DND-41 (cell line): ENCODE measurements at places on chromosomes 12 and 14.
A peak's percentile ranks its signal among the peaks of the same experiment; 100 is the strongest.

- no peak for DNase-seq
- no peak overlapping the region for H3K27ac ChIP-seq
- no peaks in the 10 kb centered on the region for H3K36me3 ChIP-seq
- no peaks in the 10 kb centered on the region for H3K27me3 ChIP-seq
These were observed 52.9 kb upstream of the DIO3 start for GRCh38 chr14:101508196-101508947.

DNA sequence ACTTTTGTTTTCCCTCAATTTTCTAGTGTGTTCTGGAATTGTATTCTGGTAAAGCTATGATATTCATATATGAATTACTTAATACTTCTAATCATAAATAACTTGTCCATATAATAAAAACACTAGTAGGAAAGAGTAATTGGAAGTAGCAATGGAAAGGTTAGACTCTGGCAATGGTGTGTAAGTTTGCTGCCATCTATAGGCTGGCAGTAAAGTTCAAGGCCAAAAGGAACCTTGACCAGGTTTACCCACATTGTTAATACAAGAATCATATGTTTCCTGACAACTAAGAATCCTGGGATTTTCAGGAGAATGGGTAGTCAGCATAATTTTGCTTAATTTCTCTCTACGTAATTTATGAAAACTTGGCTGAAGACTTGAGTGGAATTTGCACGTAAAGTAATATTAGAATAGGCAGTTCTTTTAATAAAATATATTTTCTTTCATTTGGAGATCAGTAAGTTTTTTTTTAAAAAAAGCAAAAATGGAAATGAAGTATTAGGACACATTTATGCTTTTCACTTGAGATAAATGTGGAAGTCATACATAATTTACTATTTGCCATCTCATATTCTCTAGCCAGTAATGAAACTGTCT, 926.7 kb downstream of the GALC start:
- no peak overlapping the region for H3K27ac ChIP-seq
- no peak overlapping the region for H3K4me3 ChIP-seq
- no peaks in the 10 kb centered on the region for H3K27me3 ChIP-seq

GRCh38 chr14:54564868-54565784, 1.8 kb upstream of the SAMD4A start:
- H3K27me3 ChIP-seq, result peaks cover 63% of the 10 kb centered on the region
- H3K4me1 ChIP-seq, result peaks cover 34% of the 10 kb centered on the region
- peak overlapping the region; percentile 81; the same call in 1 of the 2 replicates for H3K4me3 ChIP-seq
- no peak overlapping the region for H3K27ac ChIP-seq

DNA sequence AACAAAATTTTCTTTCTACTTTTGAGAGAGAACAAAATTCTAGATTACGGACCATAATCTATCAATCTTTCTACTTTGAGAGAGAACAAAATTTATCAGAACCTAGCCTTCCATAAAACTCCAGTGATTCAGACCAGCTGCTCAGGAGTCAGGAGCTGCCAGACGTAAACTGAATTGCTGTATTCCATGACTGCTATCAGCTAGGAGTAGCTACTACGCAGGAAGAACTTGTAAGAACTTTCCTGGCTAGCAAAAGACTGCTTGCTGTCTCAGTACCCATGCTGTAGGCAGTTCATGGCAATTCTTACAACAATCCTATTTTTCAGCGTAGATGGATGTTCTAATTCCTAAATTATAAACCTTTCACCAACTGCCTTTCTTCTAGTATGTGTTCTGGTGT, 73.3 kb downstream of the MED13L start:
- H3K36me3 ChIP-seq, result peaks cover 8% of the 10 kb centered on the region; the same call in 1 of the 2 replicates
- no peaks in the 10 kb centered on the region for H3K4me1 ChIP-seq
- H3K4me3 ChIP-seq, result no peak overlapping the region
- DNase-seq, result no peak

- H3K4me3 ChIP-seq, result peak overlapping the region; percentile 81
- H3K27me3 ChIP-seq, result no peaks in the 10 kb centered on the region
- DNase-seq, result peak; percentile 62
- H3K36me3 ChIP-seq, result peaks cover 66% of the 10 kb centered on the region
These were observed 462 bp downstream of the KNTC1 start for GRCh38 chr12:122527478-122527944.

DNA sequence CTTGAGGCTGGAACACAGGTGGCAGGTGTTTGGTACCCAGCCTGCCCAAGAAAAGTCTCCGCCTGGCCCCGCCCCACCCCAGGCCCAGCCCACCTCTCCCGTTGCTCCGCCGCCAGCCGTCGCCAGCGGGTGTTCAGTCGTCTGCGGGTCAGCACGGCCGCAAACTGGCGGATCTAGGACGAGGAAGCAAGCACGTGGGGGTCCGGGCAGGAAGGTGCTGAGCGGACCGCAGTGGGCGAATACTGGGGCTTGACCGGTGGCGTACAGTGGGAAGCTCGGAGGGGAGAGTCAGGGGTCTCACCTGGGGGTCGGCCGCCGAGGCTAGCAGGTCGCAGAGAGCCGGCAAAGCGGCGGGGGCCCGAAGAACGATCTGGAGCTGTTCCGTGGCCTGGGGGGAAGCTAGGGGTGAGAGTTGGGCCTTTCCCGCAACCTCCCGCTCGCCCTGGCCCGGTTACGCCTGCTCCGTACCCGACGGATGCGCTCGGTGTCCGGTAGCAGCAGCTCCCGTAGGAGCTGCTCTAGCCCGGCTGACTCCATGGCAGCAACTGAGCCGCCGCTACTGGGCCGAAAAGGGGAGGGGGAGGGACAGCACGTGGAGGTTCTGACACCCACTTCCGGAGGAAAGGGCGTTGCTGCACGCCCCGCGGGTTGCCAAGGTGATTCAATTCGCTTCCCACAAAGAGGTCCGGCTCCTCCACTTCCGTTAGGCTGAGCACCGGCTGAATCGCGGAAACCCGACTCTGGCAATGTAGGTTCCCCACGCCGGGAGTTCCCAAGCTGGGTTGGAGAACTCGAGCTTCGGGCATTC, at the start of gene IPO4:
IPO4 (minus strand) TSS at position 566 of the 808 bp plus-strand sequence; CDS start at position 537, 29 bp downstream.
- H3K27me3 ChIP-seq, result no peaks in the 10 kb centered on the region
- H3K4me1 ChIP-seq, result peaks cover 51% of the 10 kb centered on the region
- H3K27ac ChIP-seq, result peak within 1 kb of the TSS; percentile 72
- peak; percentile 97 for DNase-seq
- H3K36me3 ChIP-seq, result peaks cover 60% of the 10 kb centered on the region
- H3K4me3 ChIP-seq, result peak within 1 kb of the TSS; percentile 61; the same call in 1 of the 2 replicates

DNA sequence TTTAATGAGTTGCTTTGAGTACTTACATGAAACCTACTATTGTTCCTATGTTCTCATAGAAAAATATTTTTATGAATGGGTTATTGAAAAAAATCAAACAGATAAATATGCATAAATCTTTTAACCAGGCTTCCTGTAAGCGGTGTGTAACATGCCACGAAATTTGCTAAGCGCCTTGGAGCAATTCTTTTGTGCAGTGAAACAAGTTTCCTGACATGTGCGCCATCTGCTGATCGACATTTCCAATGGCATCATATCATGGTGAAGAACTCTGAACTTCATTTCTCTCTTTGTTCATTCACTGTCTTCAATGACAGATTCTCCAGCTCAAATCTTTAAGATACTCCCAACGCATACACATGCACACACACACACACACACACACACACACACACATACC, 145.6 kb upstream of the NAV3 start:
- DNase-seq, result peak; percentile 27
- no peaks in the 10 kb centered on the region for H3K27me3 ChIP-seq
- no peak overlapping the region for H3K27ac ChIP-seq
- H3K36me3 ChIP-seq, result no peaks in the 10 kb centered on the region
- no peaks in the 10 kb centered on the region for H3K4me1 ChIP-seq

GRCh38 chr12:108373111-108373510, 34.0 kb upstream of the CMKLR1 start:
- no peak for DNase-seq
- H3K27ac ChIP-seq, result no peak overlapping the region
- H3K4me3 ChIP-seq, result no peak overlapping the region
- no peaks in the 10 kb centered on the region for H3K4me1 ChIP-seq
- H3K27me3 ChIP-seq, result no peaks in the 10 kb centered on the region

GRCh38 chr12:32302218-32303173, 96.9 kb upstream of the FGD4 start:
- peaks cover 27% of the 10 kb centered on the region for H3K36me3 ChIP-seq
- H3K27ac ChIP-seq, result no peak overlapping the region
- no peaks in the 10 kb centered on the region for H3K27me3 ChIP-seq
- H3K4me3 ChIP-seq, result no peak overlapping the region
- H3K4me1 ChIP-seq, result no peaks in the 10 kb centered on the region

DNA sequence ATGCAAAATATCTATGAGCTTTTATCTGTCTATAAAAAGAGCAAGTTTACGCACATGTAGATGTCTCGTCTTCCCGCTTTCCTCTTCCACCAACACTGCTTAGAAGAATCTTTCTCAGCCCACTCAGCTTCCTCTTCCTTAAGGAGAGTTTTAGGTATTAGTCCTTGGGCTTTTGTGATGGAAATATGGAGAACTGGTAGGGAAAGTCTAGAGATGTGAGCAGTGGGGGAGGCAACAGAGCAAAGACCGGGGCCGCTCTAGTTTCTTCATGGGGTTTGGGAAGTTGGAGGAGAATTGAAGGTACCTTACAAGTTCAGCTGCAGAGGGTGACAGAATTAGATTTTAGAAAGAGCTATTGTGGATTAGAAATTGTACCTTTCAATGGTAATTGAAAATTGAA, 56.3 kb upstream of the CPNE8 start:
- H3K4me3 ChIP-seq, result no peak overlapping the region
- no peaks in the 10 kb centered on the region for H3K36me3 ChIP-seq
- no peaks in the 10 kb centered on the region for H3K4me1 ChIP-seq

DNA sequence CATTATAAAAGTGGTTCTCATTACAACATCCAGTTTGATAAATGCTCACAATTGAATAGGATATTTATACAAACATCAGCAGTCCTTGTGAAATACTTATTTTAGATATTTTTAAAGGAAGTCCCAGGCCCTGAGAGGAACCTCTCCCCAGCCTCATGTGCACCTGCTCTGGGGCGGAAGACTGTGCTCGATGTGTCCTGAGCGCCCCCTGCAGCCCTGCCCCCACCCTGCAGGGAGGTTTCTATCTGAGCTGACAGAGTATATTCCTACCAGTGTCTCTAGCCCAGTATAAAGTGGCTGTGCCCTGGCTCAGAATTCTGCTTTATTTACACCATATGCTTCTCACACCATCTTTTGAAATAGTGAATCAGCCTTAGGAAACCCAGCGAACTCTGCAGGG, 1349.1 kb downstream of the TMEM121 start:
- peak overlapping the region; percentile 93 for H3K27ac ChIP-seq
- H3K4me1 ChIP-seq, result peaks cover 68% of the 10 kb centered on the region
- H3K36me3 ChIP-seq, result no peaks in the 10 kb centered on the region
- H3K4me3 ChIP-seq, result no peak overlapping the region
- DNase-seq, result peak; percentile 81
- no peaks in the 10 kb centered on the region for H3K27me3 ChIP-seq

DNA sequence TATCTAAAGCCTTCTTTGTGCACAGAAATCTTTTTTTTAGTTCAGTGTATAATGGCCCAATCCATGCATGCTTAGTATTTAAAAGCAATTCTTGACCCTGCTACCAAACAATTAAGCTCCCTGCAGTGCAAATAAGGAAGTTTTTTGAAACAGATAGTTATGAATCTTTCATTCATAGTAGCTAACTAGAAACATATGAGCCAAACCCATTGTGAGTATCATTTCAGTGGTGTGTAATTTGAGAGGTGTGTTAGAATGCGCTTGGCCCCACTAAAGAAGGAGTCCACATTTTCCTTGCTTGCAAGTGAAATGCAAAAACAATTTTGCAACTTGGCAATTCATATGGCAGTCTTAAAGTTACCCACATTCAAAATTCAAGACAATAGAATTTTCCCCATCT, 14.4 kb downstream of the EPS8 start:
- no peaks in the 10 kb centered on the region for H3K4me1 ChIP-seq
- no peak overlapping the region for H3K27ac ChIP-seq
- no peak overlapping the region for H3K4me3 ChIP-seq
- no peak for DNase-seq

DNA sequence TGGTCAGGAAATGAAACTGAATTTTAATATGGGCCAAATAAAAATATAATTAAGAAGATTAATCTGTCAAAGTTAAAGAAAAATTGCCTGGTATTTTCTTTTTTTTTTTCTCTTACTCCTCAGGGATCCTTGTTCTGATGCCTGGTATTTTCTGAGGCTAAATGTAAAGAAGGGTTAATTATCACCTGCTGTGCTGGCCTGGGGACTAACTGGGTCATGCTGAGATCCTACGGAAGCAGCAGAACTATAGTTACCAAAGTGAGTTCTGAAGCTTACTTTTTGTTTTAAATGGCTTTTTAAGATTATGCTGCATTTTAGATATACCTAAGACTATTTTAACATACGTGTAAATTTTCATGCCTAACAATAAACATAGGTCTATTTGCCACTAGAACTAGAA, 23.3 kb downstream of the ZC2HC1C start:
- H3K4me1 ChIP-seq, result no peaks in the 10 kb centered on the region
- no peak for DNase-seq
- H3K27me3 ChIP-seq, result no peaks in the 10 kb centered on the region
- H3K27ac ChIP-seq, result no peak overlapping the region
- no peak overlapping the region for H3K4me3 ChIP-seq

- no peak overlapping the region for H3K4me3 ChIP-seq
- DNase-seq, result no peak
- no peak overlapping the region for H3K27ac ChIP-seq
- no peaks in the 10 kb centered on the region for H3K4me1 ChIP-seq
- no peaks in the 10 kb centered on the region for H3K27me3 ChIP-seq
These were observed 238.4 kb upstream of the USP15 start for GRCh38 chr12:62021808-62022207.

GRCh38 chr14:97162621-97163020, 365.4 kb downstream of the VRK1 start:
- no peak overlapping the region for H3K4me3 ChIP-seq
- no peaks in the 10 kb centered on the region for H3K27me3 ChIP-seq
- H3K27ac ChIP-seq, result no peak overlapping the region
- no peaks in the 10 kb centered on the region for H3K36me3 ChIP-seq
- DNase-seq, result no peak
- peaks cover 7% of the 10 kb centered on the region for H3K4me1 ChIP-seq

GRCh38 chr12:8603856-8604255, 8.8 kb downstream of the AICDA start:
- H3K27me3 ChIP-seq, result peaks cover 9% of the 10 kb centered on the region
- no peak for DNase-seq
- H3K4me1 ChIP-seq, result no peaks in the 10 kb centered on the region
- no peaks in the 10 kb centered on the region for H3K36me3 ChIP-seq
- no peak overlapping the region for H3K4me3 ChIP-seq

GRCh38 chr14:34699873-34700621, 14.3 kb downstream of the CFL2 start:
- no peak overlapping the region for H3K27ac ChIP-seq
- H3K36me3 ChIP-seq, result no peaks in the 10 kb centered on the region
- no peaks in the 10 kb centered on the region for H3K27me3 ChIP-seq
- no peaks in the 10 kb centered on the region for H3K4me1 ChIP-seq

- H3K27ac ChIP-seq, result no peak overlapping the region
- H3K4me3 ChIP-seq, result no peak overlapping the region
- H3K27me3 ChIP-seq, result no peaks in the 10 kb centered on the region
- H3K4me1 ChIP-seq, result no peaks in the 10 kb centered on the region
- no peak for DNase-seq
These were observed 560.4 kb upstream of the FLRT2 start for GRCh38 chr14:84969501-84969900.
